ENCODE measurements at places on chromosomes 2 and 18.

GRCh38 chr2:173417341-173417740 lies 62.7 kb downstream of the CDCA7 start:
- DNase-seq, result no peak

DNA sequence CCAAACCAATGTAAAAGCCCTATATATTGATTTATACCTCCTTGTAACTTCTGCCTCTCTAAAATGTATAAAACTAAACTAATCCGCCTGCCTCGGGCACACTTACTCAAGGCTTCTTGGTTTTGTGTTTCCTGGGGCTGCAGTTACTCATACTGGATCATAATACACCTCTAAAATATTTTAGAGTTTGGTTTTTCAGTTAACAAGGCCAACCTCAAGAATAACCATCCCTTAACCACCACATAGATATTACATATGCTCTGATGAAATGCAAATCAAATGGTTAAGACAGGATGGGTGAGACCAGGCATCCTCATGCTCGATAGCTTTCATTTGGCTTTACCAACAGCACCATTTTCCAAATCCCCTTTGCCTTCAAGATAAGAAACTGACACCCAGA lies 46.4 kb downstream of the UXS1 start:
- no peak for DNase-seq

DNA sequence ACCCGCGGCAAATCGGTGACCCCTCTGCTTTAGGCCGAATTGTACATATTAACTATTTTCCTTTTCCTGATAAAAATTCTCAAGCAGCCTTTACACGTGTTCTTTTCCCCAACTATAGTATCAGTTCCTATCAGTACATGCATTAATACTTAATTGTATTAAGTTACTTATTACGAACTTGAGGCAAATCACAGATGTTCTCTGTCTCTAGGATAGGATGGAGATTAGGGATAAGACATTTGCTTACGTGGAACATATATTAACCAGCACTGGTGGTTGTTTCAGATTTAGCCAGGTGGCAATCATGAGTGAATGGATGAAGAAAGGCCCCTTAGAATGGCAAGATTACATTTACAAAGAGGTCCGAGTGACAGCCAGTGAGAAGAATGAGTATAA lies 675 bp downstream of the GEMIN6 start:
- no peak for DNase-seq

- no peak for DNase-seq
Measured at GRCh38 chr2:178330175-178331017, 120.6 kb downstream of the PRKRA start.

GRCh38 chr2:191018643-191019119 lies 4.7 kb upstream of the STAT1 start:
- no peak for DNase-seq

GRCh38 chr18:74834424-74835309 lies 237.0 kb downstream of the ZNF407 start:
- DNase-seq, result no peak

DNA sequence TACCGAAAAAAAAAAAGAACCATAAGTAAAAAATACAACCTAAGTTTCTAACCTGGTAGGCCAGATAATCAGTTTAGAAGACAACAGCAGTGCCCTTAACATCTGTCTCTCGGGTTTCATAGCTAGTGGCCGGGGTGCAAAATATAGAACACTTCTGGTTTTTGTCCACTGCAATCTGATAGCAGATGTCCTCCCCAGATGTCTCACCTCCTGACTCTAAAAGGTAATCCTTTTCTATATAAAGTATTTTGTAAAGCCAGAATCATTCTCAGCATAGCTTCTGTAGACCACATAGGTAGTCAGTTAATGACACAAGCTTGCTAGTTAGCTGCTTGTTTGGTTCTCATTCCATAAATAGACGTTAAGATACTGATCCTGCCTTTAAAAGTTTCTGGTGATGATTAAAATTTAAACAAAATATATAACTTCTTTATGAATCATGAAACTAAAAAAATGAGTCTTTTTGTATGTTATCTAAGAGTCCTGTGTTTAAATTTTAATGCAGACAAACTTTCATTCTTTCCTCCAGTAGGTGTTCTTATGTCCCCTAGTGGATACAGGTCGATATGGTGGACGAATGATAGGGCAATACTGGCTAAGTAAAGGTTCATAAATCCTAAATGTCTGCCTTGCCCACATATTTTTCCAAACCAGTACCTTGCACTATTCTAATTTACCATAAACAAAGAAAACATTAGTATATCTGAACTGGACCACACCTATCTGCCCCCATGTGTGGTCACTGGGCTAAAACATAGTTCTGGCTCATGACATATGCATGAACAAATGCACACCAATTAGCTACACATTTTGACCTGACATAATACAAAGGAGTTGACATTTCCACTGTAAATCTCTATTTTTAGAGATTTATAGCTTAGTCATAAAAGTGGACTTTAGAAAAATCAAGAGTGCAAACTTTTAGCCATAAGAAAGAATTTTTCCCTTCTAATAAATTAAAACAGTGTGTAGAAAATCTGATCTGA lies 171.0 kb downstream of the SRBD1 start:
- DNase-seq, result no peak

- DNase-seq, result peak; percentile 67
Measured at GRCh38 chr2:38528008-38528442, 74.7 kb downstream of the HNRNPLL start.

DNA sequence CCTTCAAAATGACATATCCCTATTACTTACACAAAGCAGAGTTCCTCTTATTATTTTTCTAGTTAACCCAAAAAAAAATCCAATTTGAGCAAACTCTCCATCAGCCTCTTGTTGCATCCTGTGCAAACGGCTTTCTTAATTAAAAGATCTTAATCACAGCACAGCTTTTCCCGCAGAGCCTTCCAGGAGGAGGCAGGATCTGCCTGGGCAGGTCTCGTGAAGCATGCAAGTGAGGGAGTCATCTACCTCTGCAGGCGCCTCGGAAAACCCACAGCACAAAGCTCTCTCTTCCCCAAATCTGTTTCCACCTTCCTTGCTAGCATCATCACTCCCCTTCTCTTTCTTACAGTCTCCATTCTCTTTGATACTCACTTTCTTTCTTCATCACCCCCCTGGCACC lies 100.4 kb downstream of the EN1 start:
- DNase-seq, result no peak

GRCh38 chr2:43710866-43711265 lies 34.6 kb upstream of the C1GALT1C1L start:
- DNase-seq, result no peak

- no peak for DNase-seq
Measured at GRCh38 chr18:71798986-71799673, 745.0 kb downstream of the CBLN2 start.

DNA sequence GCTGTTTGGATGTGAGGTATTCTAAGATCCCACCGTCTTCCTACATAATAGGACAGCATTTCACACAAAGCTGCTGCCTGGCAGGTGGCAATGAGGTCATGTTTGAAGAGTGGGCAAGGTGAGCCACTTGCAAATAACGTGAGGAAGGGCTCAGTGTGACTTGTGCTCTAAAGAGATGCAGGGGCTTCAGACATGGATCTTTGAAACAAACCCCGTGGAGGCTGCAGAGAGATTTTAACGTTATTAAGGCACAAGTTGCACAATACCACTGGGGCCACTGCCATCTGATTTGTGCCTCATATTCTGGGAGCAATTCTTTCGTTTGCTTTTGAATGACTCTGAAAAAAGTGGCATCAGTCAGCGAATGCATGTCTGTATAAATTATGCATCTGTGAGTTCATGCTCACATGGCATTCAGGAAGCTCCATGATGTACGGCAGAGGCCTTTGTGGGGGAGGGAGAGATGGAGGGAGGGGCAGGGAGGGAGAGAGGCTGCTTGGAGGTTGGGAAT lies 362.0 kb downstream of the SOX11 start:
- no peak for DNase-seq

GRCh38 chr2:128304715-128305554 lies 13.7 kb downstream of the HS6ST1 start:
- DNase-seq, result peak; percentile 85

- no peak for DNase-seq
Measured at GRCh38 chr2:144986691-144987090, 466.8 kb upstream of the ZEB2 start.

DNA sequence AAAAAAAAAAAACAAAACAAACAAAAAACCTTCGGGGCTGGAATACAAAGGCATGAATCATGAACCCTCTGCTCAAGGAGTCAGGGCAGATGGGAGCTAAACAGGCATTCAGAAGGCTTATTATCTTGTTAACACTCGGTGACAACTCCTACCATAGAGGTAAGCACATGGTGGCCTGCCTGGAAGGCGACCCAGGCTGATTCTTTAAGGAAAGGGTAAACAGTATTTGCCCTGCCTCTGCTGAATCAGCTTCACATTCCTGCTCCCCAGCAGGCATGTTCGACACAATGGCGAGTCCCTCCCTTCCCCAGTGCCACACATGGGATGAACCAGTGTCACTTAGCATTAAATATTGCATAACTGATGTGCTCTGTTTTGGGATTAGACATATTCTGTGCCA lies 191.9 kb downstream of the ARL4C start:
- no peak for DNase-seq

DNA sequence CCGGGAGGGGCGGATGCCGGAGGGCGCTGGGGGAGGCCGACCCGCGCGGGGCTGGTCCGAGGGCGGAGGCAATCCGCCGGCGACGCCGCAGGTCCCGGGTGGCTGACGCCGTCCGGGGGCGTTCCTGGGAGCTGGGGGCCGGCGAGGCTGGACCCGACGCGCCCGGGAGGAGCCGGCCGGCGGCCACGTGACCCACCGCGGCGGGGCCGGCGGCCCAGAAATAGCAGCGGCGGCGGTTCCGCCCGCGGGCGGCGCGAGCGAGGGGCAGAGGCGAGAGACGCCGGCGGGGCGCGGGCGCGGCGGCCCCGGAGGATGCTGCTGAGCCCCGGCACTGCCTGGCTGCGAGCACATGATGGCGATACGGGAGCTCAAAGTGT lies at the start of gene RAB31:
TSS of gene RAB31 (plus strand) at position 245 of the 377 bp plus-strand sequence. CDS start at position 350, 105 bp downstream.
- peak; percentile 90 for DNase-seq

- DNase-seq, result no peak
Measured at GRCh38 chr2:226414335-226414734, 385.3 kb downstream of the IRS1 start.

DNA sequence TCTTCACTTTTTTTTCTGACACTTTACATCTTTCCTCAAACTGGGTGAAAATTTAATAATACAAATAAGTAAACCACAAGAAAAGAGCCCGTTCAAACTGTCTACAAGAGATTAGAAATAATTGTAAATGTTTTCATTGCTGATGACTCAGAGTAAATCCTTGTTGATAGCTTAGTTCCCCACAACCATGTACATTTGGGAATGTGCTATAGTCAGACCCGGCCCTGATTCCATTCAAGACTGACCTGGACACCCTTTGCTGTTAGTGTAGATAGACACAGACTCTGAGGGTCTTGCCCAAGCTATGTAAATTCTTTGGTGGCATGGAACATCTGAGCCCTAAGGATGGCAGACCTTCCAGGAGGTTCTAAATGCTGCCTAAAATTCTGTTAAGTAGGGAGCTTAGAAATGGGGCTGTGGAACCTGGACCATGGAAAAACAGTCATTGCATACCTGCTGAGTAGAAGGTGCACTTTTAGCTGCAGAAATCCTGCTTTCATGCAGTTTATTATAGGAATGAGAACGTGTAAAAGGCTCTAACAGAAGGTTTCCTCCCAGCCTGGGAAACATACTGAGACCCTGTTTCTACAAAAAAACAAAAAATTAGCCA lies 3.7 kb downstream of the MALT1 start:
- no peak for DNase-seq

- DNase-seq, result no peak
Measured at GRCh38 chr2:209525834-209526281, 102.0 kb downstream of the MAP2 start.

- no peak for DNase-seq
Measured at GRCh38 chr18:51339856-51340255, 142.4 kb upstream of the MEX3C start.

DNA sequence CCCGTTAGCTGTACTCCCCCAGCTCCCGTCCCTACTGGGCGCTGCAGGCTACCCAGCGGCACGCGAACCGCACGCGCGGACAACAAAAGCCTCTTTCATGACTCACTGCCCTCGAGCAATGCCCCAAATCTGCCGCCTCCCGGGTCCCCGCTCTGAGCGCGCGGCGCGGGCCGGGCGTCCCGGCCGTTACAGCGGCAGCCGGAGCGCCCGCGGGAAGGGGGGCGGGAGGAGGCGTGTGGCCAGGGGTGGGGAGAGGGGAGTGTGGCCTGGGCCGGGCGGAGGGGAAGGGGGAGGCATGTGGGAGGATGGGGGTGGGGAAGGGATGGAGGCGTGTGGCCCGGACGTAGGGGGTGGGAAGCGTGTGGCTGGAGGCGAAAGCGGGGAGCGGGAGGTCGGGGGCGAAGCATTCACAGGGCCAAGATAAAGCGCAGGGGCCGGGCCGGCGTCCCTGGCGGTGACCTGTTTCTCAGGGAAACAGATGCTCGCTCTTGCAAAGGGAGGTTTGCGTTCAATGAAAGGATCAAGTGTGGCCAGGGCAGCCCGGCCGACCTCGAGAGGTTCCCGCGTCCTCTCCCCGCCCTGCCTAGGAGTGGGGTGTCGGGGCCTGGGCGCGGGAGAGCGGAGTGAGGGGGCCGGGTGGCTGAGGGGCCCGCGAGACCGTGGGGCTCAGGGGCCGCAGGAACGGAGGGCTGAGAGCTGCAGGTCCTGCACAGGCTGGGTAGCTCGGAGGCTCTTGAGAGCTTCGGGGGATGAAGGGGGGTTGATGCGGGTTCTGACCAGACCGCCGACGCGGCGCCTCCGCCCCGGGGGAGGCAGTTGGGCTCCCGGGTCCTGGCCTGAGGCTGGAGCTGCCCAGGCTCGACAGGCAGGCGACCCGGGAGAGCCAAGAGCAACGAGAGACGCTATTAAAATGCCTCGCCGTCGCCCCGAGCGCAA lies 3.5 kb upstream of the NEUROD1 start:
- no peak for DNase-seq

- no peak for DNase-seq
Measured at GRCh38 chr2:139217641-139218040, 437.5 kb upstream of the NXPH2 start.

DNA sequence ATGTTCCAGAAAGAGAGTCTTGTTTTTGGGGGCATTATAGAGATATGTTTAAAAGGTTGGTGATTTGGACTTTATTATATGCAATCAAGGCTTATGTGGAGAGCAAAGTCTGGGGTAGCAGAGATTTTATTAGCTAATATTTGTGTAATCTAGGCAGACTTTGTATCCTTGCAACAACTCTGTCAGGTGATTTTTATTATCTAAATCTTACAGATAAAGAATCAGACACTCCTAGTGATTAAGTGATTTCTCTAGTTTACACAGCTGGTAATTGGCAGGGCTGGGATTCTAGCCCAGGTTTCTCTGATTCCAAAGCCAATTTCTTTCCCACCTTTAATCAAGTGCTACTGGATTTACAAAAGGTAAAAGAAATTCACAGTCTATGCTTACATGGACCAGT lies 33.3 kb upstream of the NCK2 start:
- no peak for DNase-seq
